ENCODE measurements at places on chromosomes 6 and 20. TPM values are rescaled to one million over a fixed set of nuclear protein-coding genes. Genes with fewer than 3 reads are reported as not detected.

GRCh38 chr20:46746956-46747526 is 37.6 kb downstream of the SLC2A10 start:
- DNase-seq, result no peak
- no peak overlapping the region for H3K27ac ChIP-seq
- no peaks in the 10 kb centered on the region for H3K36me3 ChIP-seq
- peaks cover 3% of the 10 kb centered on the region for H3K27me3 ChIP-seq

GRCh38 chr20:62535964-62536363 is 60.2 kb upstream of the GATA5 start:
- no peaks in the 10 kb centered on the region for H3K4me1 ChIP-seq
- no peak overlapping the region for H3K27ac ChIP-seq
- no peaks in the 10 kb centered on the region for H3K36me3 ChIP-seq
- H3K27me3 ChIP-seq, result no peaks in the 10 kb centered on the region
- DNase-seq, result no peak
- no peak overlapping the region for H3K4me3 ChIP-seq

DNA sequence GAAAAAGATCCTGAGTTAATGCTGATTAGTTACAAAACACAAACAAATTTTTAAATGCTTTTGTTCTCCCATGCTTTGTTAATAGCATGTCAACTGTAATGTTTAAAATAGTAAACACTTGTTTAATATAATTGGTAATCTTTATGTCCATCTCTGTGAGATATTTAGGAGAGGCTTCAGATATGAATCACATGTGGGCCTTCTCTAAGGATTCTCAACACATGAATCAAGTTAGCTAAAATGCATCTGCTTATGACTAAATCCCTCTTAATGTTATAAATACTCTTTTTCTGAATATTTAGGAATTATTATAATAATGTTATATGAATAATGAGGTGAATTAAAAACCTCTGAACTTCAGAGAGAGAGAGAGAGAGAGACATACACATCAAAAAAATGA is 345.9 kb upstream of the MANEA start:
- H3K4me1 ChIP-seq, result no peaks in the 10 kb centered on the region
- no peak overlapping the region for H3K27ac ChIP-seq
- no peaks in the 10 kb centered on the region for H3K36me3 ChIP-seq
- H3K27me3 ChIP-seq, result no peaks in the 10 kb centered on the region

DNA sequence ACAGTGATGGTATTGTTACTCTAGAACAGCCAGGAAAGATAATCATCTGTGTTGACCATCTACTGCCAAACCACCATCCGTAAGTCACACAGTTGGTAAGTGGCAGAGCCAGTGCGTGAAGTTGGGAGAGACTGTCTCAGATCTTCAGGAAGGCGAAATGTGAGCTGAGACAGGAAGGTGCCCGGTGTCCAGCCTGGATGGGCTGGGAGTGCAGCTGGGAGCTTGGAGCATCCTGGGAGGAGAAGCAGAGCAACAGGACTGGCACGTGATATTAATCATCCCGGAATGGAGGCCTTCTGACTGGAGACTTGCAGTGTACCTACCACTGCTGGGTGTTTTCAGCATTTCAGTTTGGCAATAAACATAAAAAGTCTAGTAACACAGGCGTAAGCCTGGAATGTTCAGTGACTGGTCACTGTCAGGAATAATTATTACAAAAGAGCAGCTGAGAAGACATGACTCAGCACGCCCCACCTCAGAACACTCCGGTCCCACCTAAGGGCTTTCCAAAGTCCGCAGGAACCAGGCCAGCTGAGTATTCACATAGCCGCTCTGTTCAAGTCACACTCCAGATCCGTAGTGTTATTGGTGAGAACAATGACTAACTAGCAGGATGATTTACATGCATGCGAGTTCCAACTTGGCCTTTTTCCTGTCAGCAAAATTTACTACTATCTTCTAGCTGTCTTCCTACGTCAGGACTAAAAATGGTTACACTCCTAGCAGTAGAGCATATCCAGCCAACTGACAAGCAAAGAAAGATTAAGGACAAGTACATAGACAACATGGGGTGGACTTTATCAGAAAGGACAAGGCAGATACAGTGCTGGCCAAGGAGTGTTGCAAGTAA is 45.1 kb upstream of the PNRC1 start:
- peaks cover 3% of the 10 kb centered on the region for H3K27me3 ChIP-seq
- H3K27ac ChIP-seq, result no peak overlapping the region
- H3K36me3 ChIP-seq, result no peaks in the 10 kb centered on the region
- DNase-seq, result peak; percentile 25
- no peak overlapping the region for H3K4me3 ChIP-seq
- H3K4me1 ChIP-seq, result no peaks in the 10 kb centered on the region

- no peaks in the 10 kb centered on the region for H3K4me1 ChIP-seq
- no peaks in the 10 kb centered on the region for H3K36me3 ChIP-seq
- DNase-seq, result no peak
These were observed 153.3 kb upstream of the ENPP5 start for GRCh38 chr6:46323966-46324622.

DNA sequence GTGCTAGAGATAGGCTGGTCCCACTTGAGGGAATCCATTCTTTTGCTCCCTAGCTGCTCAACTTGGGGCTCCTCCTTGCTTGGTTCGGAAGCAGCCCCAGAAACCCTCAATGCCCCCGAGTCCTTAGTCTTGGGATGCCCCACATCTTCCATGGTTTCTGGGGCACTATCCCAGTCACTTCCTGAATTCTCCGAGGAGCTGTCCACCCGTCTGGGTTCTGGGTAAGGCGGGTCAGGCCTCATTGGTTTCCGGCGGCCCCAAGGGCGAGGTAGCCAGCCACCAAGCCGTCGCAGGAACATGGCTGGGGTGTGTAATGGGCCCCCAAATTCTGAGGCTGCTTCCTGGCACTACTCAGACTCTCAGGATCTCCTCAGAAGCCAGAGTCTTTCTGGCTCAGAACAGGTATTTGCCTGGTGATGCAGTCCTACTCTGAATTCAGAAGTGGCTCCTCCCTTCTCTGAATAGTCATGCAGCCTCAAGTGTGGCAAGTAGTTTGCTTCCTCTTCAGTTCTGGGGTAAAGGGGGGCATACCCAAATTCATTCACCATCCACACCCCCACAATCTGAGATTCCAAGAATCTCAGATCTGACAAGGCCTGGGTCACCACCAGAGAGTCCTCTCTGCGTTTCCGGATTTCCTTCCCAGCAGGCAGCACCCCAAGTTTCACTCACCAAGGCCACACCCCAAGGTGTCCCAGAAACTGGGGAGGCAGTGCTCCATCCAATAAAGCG is 763 bp downstream of the C6orf47 start:
- peak; percentile 22 for DNase-seq
- no peaks in the 10 kb centered on the region for H3K27me3 ChIP-seq
- peaks cover 3% of the 10 kb centered on the region for H3K36me3 ChIP-seq
- H3K4me3 ChIP-seq, result peak overlapping the region; percentile 76
- peaks cover 41% of the 10 kb centered on the region for H3K4me1 ChIP-seq

DNA sequence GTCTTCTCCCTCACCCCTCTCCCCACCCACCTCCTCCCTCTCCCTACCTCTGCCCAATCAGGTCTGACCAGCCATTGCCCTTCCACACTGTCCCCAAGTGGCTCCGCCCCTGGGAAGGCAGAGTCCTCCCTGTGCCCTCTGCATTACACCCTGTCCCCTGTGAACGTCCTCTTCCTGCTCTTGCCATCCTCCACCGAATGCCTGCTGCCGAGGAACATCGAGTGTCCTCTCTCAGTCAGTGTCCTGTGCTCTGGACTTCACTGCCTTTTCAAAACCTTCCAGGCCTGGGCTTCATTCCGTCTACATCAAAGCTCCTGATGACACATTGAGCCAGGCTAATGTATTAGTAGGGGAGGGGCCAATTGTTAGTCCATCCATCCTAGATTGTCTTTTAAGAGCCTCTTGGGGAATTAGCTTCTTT is 3.3 kb upstream of the PACSIN1 start:
- no peaks in the 10 kb centered on the region for H3K36me3 ChIP-seq
- no peak overlapping the region for H3K4me3 ChIP-seq
- no peak overlapping the region for H3K27ac ChIP-seq
- H3K4me1 ChIP-seq, result no peaks in the 10 kb centered on the region

DNA sequence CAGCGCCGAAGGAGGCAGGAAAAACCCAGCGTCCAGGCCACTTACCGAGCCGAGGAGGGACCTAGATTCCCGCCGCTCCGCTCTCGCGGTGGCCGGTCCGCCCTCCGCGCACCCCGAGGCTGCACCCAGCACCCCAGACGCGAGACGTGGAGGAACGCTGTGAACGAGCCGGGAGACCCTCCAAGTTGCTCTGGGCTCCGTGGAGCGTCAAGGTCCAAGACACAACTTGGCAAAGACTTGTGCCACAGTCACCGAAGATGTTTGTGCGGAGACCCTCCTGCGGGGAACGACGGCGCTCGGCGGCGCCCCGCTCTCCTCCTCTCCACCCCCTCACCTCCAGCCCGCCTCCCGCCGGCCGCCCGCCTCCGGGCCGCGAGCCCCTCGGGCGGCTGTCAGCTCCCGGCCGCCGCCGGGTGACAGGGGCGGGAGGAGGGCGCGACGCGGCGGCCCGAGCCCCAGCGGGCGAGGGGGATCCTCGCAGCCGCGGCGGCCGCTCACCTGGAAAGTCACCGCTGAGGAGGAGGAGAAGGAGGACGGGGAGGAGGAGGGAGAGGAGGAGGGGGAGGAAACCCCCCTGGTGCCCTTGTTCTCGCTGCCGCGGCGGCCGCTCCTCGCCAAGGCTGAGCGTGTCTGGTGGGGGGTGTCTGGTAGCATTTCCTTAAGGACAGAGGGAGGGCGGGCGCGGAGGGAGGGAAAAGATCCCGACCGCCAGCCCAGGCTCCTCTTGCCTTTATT is 637 bp upstream of the HIVEP2 start:
- H3K4me1 ChIP-seq, result peaks cover 25% of the 10 kb centered on the region
- peak overlapping the region; percentile 91 for H3K4me3 ChIP-seq
- no peaks in the 10 kb centered on the region for H3K36me3 ChIP-seq
- peak overlapping the region; percentile 85 for H3K27ac ChIP-seq
- no peaks in the 10 kb centered on the region for H3K27me3 ChIP-seq
- no peak for DNase-seq

RIPPLY2 gene
- not detected for total RNA-seq

ARG1 gene
- not detected for total RNA-seq

OTOR gene
- total RNA-seq, result not detected

ZBTB12 gene
- total RNA-seq, result 3.5 TPM

VWA7 gene
- total RNA-seq, result 0.25 TPM
